ENCODE measurements at places on chromosomes 11 and 22.
A peak's percentile ranks its signal among the peaks of the same experiment; 100 is the strongest.

GRCh38 chr11:44208976-44209603, 100.8 kb downstream of the ALX4 start:
- no peak for DNase-seq

DNA sequence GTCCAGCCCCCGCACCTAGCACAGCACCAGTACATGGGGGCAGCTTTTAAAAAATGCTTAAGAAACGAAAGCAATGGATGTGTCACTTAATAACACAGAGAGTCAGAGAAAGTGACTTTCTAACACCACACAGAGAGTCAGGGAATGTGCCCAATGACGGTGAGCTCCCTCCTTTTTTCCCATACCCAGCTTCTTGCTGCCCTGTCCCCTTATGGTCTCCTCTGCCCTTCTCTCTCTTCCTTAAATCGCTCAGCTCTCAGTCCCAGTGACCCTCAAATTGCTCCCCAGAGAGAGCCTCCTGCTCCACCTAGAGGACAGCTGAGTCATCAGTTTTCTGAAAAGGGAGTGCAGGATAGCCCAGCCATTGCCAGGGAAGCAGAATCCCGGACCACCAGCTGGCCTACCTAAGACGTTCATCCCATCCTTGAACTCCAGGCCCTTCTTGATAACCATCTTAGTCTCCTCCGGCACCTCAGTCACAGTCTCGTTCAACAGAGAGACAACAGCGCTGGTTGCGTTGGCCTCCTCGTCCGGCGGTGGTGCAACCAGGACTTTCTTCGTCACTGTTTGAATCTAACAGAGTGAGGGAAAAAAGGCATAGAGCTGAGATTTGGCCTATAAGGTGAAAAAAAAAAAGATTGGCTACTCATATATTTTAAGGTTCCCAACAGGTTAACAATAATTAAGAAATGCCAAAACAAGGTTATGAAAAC, 113.5 kb downstream of the SLC1A2 start:
- peak; percentile 14 for DNase-seq

DNA sequence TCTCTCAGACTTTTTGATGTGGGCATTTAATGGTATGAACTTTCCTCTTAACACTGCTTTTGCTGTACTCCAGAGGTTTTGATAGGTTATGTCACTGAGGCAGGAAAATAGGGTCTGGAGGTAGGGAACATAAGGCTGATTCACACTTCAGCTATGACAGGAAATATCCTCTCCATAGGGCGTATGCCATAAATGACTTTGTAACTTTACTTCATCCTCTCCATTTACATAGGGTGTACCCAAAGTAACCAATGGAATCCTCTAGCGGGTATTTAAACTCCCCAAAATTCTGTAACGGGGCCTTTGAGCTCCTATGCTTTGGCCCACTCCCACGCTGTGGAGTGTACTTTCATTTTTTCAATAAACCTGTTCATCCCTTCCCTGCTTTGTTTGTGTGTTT, 49.5 kb downstream of the OR2AT4 start:
- DNase-seq: no peak

DNA sequence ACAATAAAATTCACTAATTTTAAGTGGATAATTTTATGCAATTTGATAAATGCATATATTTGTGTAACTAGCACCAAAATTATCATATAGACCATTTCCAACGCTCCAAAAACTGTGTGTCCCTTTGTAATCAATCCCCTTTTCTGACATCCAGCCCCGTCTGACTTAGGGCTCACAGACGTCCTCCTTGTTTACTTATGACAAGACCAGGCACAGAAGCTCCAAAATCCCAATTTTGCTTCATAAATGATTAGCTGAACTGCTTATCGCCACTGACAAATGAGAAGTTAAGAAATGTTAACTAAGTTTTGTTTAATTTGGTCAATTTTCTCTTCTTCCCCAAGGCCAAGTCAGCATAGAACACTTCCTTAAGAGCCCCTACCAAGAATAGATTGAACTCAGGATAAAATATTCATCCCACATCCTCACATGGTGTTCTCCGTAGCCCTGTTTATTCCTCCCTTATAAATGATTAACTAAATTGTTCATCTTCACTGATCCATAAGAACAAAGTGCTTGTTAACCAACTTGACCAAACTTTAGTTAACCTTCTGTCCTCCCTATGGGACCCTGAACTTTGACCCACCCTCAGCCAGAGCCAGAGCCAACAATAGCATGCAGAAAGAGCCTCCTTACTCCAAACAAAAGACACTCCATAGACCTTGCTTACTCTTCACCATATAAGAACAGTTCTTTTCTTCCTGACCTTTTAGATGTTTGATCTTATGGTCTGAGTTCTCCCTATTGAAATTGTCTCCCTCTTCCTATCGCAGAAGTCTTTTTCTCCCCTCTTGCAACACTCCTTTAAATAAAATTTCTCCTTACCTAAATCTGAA, 30.8 kb upstream of the GLYAT start:
- no peak for DNase-seq

DNA sequence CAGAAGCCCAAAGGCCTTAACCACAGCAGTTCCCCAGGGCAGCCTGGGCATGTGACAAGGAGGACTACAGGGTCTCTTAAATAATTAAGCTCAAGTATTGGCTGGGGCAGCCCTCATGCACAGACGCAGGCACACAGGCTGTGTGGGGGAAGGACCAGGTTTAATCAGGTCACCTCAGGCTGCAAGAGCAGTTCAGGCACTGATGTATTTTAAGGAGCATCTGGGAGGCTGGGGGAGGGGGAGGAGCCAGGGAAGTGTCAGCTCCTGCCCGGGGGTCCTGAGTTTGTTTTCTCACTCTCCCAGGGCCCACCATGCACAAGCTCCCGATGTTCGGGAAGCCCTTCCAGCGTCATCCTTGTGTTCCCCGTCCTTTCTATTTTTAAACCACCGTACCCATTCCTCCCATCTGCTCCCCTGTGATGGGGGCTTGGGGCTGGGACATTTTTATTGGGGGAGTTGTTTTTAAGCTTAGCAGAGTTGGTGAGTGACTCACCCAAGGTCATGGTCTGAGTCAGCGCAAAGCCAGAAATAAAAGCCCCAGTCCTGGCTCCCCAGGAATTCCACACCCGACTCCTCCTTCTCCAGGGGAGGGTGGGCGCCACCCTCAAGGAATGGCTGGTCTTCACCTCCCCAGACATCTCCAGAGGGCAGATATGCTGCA, 2.4 kb downstream of the CSDC2 start:
- no peak for DNase-seq

DNA sequence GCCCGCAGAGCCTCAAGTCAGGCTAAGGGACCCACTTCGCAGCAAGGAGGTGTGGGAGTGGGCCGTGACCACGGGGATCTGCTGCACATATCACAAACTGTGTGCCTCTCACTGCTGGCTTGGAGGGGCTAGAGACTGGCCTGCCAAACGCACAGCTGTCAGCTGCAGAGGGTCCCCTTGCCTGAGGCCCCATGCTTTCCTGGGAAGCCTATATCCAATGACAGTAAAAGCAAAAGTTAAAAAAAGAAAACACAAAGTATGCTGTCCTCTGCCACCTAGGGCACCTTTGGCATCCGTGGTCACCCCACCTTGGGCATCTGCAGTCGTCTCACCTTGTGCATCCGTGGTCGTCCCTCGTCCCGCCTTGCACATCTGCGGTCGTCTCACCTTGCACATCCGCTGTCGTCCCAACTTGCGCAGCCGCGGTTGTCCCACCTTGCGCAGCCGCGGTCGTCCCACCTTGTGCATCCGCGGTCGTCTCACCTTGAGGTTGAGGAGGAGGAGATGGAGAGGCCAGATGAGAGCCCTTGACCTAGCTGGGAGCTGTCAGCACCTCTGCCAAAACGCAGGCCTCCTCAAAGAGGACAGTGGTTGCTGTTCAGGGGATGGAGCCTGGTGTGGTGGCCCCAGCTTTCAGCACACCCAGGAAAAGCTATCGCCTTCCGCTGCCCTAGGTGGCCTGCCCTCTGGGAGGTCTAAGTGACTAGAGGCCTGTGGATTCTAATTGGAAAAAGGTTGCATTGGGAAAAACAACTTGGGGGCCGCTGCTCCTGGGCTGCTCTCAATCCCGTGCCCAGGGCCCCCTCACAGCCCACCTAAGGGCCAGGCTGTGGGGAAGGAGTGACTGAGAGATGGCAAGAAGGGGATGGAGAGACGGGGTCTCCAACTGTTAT, 90.5 kb downstream of the MYEOV start:
- no peak for DNase-seq

DNA sequence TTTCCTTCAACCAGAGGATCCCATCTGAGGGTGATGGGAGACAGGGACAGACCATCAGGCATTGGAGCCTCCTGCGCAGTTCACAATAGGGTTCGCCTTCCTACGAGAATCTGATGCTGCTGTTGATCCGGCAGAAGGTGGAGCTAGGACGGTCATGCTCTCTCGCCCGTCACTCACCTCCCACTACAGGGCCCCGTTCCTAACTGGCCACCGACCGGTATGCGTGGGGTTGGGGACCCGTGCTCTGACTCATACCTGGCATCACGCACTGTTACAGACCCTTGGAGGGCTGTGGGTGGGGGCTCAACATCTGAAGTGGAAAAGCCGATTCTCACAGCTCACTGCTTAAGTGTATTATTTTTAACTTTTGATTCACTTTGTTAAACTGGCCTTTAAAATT, 402.3 kb downstream of the BRD1 start:
- DNase-seq: no peak

GRCh38 chr11:31943056-31943780, 132.1 kb upstream of the PAX6 start:
- no peak for DNase-seq

GRCh38 chr11:9708544-9708943, 44.7 kb downstream of the SWAP70 start:
- DNase-seq: no peak

DNA sequence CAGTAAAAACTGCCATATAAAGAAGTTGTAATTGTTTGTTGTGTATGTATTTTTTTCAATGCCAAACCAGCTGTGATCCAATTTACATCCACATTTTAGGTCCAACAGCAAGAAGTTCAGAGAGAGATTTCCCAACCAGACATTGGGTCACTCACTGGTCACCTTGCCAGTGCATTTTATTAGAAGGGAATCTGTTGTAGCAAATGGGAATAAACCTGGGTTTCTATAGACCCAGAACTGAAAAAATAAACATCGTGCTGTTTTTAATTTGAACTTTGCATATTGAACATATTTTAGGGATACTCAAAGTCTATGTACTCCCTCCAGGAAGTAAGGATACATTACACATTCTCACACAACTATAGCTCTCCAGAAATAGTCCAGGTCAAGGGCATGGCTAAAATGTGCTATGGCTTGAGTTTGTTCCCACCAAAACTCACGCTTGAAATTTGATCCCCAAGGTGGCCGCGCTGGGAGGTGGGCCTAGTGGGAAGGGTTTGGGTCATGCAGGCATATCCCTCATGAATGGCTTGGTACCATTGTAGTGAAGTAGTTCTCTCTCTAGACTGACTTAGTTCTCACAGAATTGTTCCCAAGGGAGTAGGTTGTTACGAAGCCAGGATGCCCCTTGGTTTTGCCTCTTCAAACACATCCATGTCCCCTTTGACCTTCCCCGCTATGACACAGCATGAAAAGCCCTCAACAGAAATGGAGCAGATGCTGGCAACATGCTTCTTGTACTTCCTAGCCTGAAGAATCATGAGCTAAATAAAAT, 90.9 kb downstream of the RRAS2 start:
- DNase-seq: no peak

DNA sequence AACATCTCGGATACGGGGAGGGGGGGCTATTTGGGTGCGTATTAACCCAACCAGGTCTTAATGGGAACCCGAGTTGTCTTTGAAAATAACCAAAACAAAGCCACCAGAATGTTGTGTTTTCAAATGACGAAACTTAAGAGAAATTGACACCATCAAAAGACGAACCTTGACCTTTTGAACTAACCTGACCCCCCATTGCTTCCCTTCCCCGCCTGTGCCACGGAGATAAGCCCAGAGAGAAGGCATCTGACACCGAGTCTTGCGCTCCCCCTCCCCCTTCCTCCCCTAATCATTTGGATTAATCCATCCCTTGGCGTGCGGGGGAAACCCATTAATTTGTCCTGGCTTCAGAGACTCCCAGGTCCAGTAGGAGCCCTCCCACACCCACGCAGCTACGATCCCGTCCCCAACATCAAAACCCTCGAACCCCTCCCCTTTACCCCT, 4.5 kb upstream of the GCAT start:
- no peak for DNase-seq

- no peak for DNase-seq
Measured at GRCh38 chr22:34294476-34294875, 374.2 kb upstream of the LARGE1 start.

- no peak for DNase-seq
Measured at GRCh38 chr22:20808844-20809243, 34.9 kb downstream of the SERPIND1 start.

- no peak for DNase-seq
Measured at GRCh38 chr11:35144136-35144741, 5.3 kb downstream of the CD44 start.

DNA sequence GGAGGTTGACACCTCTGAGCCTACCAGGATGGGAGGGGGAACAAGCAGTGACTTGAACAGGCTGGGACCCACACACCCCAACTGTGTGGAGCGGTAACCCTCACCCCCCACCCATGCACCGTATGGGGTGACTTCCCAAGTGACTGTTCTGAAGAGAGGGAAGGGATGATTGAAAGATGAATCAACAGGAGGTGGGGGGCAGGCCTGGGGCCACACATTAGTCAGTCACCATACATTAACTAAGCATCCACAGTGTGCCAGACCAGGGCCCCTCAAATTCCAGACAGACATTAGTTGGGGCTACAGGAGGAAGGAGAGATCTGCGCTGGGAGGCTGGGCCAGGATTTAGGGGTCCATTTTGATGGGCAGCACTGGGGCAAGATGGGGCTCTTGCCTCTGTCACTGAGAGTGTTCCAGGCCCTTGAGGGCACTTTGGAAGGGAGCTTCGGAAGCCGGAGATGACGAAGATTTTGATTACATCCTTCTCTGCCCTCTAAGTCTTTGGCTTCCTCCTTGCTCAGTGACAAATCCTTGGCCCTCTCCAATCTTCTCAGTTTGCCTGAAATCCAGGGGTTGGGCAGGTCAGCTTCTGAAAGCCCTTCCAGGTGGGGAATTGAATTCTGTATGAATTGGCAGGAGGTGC, 966 bp downstream of the SMTN start:
- no peak for DNase-seq

DNA sequence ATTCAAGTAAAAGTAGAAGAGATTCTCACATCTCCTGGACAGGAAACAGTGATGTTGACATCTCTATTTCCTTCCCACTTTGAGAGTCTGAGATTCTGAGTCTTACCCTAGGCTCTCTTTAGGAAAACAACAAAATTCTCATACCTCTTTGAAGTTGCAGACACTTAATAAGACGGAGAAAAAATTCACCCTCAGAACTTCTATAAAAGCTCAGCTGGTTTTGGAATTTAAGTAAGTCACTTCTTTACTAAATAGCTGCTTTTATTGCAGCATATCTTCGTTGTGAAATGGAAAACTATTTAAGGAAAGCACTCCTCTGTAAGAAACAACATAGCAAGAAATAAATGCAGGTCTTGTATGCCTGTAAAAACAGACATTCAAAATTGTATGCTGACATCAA, 79.1 kb downstream of the MSANTD4 start:
- DNase-seq: no peak

DNA sequence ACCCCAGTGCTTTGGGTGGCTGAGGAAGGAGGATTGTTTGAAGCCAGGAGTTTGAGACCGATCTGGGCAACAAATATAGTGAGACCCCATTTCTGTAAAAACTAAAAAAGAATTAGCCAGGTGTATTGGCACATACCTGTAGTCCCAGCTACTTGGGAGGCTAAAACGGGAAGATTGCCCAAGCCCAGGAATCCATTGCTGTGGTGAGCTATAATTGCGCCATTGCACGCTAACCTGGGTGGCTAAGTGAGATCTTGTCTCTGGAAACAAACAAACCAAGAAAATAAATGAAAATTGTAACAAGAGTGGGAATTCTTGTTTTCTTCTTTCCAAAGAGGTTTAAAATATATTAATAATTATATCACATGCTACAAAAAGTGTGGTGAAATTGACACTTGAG, 52.9 kb downstream of the DEPDC5 start:
- no peak for DNase-seq

- DNase-seq: no peak
Measured at GRCh38 chr11:2100361-2101170, 38.6 kb downstream of the IGF2 start.
